ENCODE measurements at places on chromosomes 1 and 21.

GRCh38 chr1:193367863-193368262, 181.4 kb upstream of the B3GALT2 start:
- no peak for DNase-seq

GRCh38 chr21:44365251-44365966, 12.0 kb downstream of the TRPM2 start:
- no peak for DNase-seq

GRCh38 chr1:151336556-151336955, 9.3 kb upstream of the PI4KB start:
- DNase-seq, result no peak

DNA sequence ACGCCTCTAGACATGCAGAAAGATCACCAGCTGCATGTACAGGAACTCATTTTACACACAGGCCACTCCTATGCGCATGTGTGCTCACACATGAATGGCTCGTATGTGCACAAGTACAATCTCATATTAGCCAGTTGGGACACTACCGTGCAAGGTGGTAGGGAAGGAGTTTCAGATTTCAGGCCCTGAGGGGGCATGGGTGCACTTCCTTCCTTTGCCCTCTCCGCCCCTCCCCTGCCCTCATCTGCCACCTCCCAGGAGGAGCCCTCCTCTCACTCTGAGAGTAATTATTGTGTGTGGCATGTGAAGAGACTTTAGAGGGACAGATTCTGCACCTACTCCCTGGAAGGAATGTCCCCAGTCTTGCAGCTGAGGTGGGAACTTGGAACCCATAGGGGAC, 14.8 kb downstream of the EDN2 start:
- DNase-seq, result no peak

GRCh38 chr1:78831731-78832360, 174.7 kb downstream of the ADGRL4 start:
- no peak for DNase-seq

- no peak for DNase-seq
Measured at GRCh38 chr1:26378879-26379251, 6.3 kb upstream of the ZNF683 start.

GRCh38 chr1:15736892-15737261, 819 bp downstream of the SLC25A34 start:
- DNase-seq, result no peak

DNA sequence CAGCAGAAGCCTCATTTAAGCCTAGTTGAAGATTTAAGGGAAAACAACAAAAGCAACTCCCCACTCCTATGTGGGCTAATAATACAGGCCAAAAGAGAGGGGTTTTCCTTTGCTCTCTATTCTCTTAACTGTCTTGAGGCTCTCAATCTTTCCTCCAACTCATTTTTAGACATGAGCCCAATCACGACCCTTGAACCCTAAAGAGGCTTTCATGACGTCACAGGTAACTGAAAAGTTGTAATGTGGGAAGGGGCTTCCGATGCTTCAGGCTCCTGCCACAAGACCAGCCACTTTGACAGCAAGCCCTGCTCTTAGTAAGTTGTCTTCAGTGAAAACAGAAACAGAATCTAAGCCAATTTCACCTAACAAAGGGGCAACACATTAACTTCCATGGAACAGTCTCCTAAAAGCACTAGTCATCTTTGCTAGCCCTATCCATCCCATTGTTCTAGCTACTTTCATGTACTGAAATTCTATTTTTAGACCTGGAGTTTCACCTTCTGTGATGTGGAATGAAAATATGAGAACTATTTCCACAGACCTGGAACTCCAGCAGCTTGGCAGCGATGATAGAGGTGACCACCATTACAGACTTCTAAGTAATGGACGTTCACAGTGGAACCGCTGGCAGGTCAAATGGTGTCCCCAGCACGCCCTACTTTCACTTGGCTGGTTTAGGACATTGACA, 36.3 kb downstream of the GPR161 start:
- no peak for DNase-seq

DNA sequence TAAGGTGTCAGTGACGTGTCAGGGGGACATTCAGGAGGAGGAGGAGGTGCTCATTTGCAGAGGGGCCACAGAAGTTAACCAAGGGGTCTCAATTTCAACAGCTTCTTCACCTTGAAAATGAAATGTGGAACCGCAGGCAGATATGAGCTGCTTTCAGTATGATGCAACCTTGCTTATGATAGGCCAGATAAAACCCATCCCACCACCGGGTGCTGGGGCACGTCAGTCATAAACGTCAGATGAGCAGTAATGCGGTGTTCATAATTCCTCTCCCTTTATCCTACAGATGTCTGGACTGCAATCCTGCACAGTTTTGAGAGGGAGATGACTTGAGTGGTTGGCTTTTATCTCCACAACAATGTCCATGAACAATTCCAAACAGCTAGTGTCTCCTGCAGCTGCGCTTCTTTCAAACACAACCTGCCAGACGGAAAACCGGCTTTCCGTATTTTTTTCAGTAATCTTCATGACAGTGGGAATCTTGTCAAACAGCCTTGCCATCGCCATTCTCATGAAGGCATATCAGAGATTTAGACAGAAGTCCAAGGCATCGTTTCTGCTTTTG, 1.7 kb downstream of the PTGFR start:
- no peak for DNase-seq

DNA sequence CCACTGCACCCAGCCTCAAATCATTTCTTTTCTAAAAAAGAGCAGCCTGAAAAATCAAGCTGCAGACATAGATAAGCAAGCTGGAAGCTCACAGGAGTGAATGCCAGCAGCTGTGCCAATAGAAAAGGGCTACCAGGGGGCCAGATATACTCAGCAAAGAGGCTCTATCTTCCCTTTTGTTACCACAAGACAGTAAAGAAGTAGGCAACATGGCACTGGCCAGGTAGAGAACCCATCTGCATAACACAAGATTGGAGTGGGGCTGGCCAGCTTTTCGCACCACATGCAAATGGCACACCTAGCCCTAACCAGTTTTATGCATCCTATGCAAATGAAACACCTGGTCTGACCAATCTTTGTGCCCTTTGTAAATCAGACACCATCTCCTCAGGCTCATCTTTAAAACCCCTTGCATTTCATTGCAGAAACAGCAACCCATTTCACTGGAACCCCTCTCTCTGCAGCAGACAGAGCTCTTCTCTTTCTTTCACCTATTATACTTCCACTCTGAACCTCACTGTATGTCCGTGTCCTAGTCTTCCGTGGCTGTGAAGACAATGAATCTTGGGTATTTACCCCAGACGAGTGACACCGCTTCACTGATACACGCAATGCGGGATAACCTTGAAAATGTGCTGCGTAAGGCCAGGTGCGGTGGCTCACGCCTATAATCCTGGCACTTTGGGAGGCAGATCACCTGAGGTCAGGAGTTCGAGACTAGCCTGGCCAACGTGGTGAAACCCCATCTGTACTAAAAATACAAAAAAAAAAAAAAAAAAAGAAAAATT, 15.1 kb downstream of the CASP9 start:
- DNase-seq, result no peak

GRCh38 chr1:4856396-4856795, 202.0 kb downstream of the AJAP1 start:
- no peak for DNase-seq

GRCh38 chr1:17120962-17121837, 1.9 kb upstream of the PADI2 start:
- no peak for DNase-seq

Measured in activated CD4-positive, alpha-beta memory T cell treated with anti-CD3 and anti-CD28 coated beads for 36 hours (primary cell).